NCI-H1930 (cell line): ENCODE measurements at places on chromosomes 1 and 21.

- no peak for DNase-seq
Measured at GRCh38 chr1:13517193-13517812, 3.5 kb upstream of the LRRC38 start.

GRCh38 chr1:43938892-43939587 lies 5.4 kb downstream of the ARTN start:
- DNase-seq = no peak

DNA sequence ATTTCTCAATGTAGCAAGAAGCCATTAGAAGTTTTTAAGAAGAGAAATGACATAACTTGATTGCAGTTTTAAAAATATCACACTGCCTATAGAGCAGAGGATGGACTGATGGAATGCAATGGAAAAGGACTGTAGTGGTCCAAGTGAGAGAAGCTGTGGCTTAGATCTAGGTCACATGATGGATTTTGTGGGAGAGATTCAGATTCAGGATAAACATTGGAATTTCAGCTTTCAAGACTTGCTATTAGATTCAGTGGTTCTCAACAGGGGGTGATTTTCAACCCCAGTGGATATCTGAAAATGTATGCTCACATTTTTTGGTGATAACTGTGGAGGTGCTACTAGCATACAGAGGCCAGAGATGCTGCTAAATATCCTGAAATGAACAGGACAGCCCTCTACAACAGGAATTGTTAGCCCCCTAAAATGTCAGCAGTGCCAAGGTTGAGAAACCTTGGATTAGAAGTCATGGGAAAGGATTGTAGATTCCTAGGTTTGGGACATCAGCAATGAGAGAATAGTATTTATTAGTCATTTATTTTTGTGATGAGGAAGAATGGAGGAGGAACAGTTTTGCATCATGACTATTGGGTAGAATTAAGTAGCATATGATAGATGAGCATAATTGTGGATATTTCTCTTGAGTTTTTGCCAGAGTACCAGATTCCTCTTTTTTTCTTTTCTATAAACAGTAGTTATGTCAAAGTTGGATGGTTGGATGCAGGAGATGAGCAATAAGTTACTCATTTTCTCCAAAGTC lies 30.1 kb upstream of the KCNK2 start:
- no peak for DNase-seq

DNA sequence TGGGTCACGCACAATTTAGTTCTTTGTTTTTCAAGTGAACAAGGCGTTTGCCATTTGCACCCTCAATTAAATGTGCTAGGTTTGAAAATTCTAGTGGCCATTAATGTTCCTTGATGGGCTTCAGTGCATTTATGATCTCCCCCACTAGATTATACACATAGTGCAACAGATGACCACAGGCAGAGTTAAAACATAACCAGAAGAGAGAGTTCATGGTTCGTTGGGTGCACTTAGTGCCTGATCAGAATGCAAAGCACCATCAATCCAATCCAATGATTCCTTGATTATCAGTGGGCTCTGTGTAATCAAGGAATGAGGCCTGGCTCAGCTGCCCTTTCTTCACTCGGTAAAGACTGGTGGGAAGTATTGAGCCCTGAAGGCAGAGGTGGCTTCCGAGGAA lies 334.5 kb downstream of the PRDM2 start:
- DNase-seq = no peak

- no peak for DNase-seq
Measured at GRCh38 chr1:223062177-223062576, 80.9 kb downstream of the TLR5 start.

GRCh38 chr1:98367426-98367825 lies 294.1 kb upstream of the SNX7 start:
- no peak for DNase-seq

DNA sequence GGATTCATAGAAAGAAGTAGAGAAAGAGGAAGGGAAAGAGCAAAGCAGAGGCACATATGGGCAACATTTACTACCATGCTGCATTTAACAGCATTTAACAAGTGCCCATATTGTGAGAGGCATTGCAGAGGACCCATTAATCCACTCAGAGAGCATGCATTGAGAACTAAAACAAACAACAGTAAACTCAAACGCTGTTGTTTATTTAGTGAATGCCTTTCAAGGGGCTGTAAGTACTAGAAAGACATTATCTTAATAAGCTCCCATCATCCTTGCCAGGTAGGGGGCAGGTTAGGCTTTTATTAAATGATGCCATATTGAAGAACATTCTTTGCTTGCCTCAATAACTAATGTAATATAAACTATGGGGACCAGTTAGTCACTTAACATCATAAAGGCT lies 254.3 kb upstream of the DAB1 start:
- no peak for DNase-seq

- no peak for DNase-seq
Measured at GRCh38 chr1:88321706-88322105, 362.4 kb upstream of the PKN2 start.

- DNase-seq = no peak
Measured at GRCh38 chr1:164704954-164705353, 146.0 kb downstream of the PBX1 start.

GRCh38 chr1:228045871-228046270 lies 36.6 kb upstream of the ARF1 start:
- no peak for DNase-seq

DNA sequence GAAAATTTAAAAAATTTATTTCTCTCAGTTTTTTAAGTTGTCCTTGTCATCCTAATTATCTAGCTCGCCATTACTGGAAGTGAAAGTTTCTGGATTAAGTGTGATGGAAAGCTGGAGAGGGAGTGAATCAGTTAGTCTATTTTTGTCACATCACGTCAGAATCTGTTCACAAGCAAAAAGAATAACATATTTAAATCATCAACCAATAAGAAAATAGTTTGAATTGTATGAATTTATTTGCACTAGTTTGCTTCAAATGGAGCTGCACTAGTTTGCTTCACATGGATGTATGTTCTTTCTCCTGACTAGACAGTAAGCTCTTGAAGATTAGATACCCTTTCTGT lies 22.8 kb downstream of the PHC2 start:
- DNase-seq = no peak

DNA sequence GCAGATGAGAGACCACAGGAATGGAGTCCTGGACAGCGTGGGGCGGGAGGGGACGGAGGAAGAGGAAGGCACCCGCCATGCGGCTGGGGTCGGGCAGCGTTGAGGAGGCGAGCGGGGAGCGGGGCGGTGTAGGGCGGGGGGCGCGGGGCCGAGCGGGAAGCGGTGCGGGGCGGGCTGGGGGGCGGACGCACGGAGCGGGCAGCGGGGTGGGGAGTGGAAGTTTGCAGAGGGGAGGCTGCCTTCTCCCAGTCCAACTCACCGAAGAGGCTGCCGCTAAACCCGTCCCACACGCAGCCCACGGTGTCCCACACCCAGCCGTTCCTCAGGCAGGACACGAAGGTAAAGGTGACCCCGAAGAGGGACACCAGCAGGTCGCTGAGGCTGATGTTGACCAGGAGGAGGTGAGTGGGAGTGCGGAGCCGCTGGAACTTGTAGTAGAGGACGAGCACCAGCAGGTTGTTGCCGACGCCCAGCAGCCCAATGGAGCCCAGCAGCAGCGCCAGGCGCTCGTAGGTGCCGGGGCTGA lies 483 bp downstream of the CHML start:
- DNase-seq = peak; percentile 27

DNA sequence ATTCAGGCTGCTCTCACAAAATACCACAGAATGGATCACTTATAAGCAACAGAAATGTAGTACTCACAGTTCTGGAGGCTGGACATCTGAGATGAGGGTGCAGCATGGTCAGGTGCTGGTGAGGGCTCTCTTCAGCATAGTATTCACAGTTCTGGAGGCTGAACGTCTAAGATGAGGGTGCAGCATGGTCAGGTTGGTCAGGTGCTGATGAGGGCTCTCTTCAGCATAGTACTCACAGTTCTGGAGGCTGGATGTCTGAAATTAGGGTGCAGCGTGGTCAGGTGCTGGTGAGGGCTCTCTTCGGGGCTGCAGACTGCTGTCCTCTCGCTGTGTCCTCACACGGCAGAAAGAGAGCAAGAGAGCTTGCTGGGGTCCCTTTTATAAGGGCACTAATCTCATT lies 17.1 kb downstream of the PDZK1IP1 start:
- DNase-seq = no peak

- DNase-seq = no peak
Measured at GRCh38 chr1:232690285-232690935, 60.5 kb upstream of the SIPA1L2 start.

DNA sequence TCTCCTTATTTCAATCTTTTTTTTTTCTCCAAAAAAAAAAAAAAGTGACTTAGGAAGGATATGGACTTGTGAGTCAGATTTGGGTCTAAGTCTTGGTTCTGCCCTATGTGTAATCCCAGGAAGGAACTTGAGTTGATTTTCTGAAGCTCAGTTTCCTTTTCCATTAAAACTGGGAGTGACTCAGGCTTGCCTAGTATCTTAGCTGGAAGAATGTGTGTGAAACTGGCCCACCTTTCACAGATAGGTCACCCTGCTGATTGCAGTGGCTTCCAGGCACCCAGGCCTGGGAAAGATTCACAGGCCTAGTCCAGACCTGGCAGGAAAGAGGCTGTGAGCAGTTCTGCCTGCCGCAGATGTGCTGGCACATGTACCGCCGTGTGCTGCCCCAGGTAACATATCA lies 218.3 kb upstream of the HOOK1 start:
- no peak for DNase-seq

DNA sequence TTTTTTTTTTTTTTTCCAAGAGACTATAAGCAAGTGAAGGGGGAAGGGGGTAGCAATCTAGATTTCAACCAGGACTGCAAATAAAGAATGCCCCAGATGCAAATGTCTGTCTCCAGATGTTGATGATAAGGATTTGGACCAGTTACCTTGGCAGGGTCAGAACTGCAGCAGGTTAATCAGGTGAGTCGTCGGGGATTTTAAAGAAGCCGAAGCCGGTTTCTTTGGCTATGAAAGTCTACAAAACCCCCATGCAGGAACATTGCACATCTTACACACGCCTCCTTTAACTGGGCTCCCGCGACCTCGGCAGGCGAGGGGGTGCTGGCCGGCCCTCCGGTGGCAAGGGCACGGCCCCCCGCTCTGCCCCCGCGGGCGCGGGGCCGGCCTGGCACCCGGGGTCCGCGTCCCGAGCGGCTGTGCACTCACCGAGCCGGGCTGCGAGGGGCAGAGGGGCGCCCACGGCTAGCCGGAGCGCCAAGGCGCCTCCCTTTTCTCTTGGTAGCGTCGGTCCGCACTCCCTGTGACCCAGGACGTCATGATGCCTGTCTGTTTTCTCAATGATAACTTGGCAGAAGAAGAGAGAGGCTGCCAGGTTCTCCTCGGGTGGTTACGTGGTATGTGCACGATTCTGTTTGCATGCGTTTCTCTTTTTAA lies 366.3 kb upstream of the ESRRG start:
- no peak for DNase-seq

DNA sequence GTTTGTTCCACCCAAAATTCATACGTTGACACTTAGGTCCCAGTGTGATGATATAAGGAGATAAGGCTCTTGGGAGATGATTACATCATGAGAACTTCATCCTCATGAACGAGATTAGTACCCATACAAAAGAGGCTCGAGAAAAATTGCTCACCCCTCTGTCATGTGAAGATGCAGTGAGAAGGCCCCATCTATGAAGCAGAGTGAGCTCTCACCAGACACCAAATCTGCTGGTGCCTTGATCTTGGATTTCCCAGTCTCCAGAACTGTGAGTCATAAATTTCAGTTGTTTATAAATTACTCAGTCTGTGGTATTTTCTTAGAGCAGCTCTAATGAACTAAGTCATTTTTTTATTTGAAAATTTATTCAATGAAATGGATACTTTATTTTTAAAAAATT lies 42.6 kb upstream of the USP25 start:
- DNase-seq = no peak

DNA sequence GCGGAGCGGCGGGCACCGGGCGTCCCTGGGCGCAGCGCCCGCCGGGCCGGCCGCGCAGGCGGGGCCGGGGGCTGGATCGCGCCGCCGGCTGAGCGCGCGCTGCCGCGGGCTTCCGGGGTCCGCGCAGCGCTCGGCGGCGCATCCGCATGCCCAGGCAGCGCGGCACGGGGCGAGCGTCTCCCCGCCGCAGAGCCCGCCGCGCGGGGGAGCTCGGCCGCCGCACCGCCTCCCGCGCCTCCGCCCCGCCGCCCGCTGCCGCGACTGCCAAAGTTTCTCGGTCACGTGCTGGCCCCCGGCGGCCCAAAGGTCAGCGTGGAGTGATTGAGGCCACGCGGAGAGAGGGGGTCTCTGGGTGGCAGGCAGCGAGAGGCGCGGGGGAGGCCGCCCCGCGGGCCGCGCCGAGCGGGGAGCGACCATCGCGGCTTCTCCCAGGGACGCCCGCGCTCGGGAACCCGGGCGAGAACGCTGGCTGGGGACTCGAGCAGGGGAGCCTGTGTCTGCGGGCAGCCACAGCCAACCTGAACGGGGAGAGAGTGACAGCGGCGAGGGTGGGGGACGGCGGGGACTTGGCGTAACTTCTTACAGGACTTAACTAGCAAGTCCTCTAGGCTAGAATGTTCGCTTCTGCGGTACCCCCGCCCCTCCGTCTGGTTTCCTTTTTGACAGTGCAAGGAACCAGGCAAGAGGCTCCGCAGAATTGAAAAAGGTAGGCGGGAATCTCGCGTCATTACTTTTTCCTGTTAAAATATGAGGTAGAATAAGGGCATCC lies at the start of gene ILDR2:
TSS of gene ILDR2 (minus strand) at position 180 of the 769 bp plus-strand sequence. CDS start 272 bp downstream, outside the sequence.
- DNase-seq = no peak

- no peak for DNase-seq
Measured at GRCh38 chr1:226335661-226336060, 26.7 kb upstream of the LIN9 start.

- no peak for DNase-seq
Measured at GRCh38 chr1:31483012-31483946, 70.3 kb downstream of the SERINC2 start.

DNA sequence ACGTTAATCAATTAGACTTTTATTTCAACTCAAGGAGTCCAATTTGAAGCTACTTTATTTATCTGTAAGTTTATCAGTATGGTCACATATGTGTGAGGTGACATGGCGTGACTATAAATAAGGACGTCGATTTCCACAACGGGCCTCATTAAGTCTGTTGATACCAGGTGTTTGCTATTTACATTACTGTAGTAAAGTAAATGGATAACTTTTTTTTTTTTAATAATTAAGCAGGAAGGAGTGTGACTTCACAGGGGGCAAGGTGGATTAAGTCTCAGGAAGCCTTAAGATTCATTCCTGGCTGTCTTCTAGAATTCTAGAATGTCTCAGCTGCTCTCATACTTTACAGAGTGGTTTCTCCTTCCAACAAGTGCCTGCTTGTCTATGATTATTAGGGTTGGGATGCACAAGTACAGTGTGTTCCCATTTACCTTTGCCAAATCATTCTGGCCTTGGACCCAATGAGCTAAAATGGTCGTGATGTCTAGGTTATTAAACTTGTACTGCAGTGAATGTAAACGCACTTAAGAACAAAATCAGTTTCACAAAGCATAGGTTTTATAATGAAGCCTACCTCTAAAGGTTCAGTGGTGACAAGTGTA lies 15.5 kb downstream of the MAP3K7CL start:
- DNase-seq = no peak

DNA sequence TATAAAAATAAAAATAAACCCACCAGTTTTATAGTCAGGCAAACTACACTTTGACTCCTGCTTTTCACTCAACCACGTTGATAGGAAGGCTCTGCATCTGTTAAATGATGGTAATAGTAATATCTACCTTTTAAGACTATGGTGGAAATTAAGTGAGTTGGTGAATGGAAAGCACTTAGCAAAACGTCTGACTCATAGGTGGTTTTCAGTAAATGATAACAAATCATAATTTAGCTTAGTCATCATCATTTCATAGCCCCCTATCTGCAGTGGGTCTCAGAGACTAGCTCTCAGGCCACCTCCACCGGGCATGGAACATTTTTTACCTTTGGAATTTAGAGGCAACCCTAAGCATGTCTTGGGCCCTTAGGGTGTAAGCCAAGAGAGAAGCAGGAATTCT lies 160.0 kb downstream of the PDE4B start:
- DNase-seq = no peak
